Activated gamma-delta T cell (primary cell): ENCODE measurements at places on chromosomes 16 and 17.

DNA sequence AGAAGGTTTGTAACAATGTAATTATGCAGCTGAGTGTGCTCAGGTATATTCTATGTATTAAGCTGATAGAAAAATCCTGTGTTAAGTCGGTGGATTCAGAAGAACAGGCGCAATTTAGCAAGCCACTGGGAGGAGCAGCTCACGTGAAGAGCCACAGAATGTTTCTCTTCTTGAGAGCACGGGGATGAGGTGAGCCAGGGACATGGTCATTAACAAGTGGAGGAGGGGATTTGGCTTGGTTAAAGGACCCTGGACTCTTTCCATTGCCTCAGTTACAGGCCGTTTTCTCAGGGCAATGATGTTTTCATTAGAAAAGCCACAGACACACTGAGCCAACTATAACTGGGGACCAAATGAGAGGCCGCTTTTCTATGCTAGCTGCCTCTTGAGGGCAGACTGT, 178.7 kb downstream of the SNX29 start:
- no peak for DNase-seq

GRCh38 chr17:17445925-17446665, 30.7 kb upstream of the MED9 start:
- DNase-seq: no peak

- DNase-seq: no peak
Observed at GRCh38 chr17:49214676-49215360, 4.3 kb downstream of the ABI3 start.

DNA sequence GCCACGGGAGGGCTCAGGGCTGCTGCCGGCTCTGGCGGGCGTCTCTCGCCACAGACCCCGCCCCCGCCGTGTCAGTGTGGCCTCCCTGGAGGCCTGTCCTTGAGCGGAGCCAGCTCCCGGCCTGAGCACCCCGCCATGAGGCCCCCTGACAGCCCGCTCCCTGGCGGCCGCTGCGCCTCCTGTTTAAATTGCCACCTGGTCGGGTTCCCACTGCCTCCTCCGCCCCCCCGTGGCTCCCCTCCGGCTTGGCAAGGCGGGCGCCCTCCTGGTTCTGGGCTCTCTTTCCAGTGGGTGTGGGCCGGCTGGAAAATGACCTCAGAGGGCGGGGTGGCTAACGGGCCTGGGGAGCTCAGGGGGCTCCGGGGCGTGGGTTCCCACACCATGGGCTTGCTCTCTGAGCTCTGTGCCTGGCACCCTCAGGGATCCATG, 42.1 kb upstream of the SSTR5 start:
- no peak for DNase-seq

DNA sequence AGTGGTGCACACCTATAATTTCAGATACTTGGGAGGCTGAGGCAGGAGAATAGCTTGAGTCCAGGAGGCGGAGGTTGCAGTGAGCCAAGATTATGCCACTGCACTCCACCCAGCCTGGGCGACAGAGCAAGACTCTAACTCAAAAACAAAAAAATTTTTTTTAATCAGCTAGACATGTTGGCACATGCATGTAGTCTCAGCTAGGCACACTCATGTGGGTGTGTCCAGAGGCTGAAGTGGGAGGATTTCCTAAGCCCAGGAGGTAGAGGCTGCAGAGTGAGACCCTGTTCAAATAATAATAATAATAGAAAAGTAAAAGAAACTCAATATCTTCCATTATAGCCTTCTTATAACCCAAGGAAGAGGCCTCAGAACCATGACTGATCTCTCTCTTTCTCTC, 11.5 kb upstream of the ARHGAP17 start:
- DNase-seq: no peak

- no peak for DNase-seq
Observed at GRCh38 chr16:19980632-19981265, 92.9 kb downstream of the GPR139 start.

- DNase-seq: peak; percentile 23
Observed at GRCh38 chr17:64146418-64147109, 16.6 kb upstream of the ERN1 start.

DNA sequence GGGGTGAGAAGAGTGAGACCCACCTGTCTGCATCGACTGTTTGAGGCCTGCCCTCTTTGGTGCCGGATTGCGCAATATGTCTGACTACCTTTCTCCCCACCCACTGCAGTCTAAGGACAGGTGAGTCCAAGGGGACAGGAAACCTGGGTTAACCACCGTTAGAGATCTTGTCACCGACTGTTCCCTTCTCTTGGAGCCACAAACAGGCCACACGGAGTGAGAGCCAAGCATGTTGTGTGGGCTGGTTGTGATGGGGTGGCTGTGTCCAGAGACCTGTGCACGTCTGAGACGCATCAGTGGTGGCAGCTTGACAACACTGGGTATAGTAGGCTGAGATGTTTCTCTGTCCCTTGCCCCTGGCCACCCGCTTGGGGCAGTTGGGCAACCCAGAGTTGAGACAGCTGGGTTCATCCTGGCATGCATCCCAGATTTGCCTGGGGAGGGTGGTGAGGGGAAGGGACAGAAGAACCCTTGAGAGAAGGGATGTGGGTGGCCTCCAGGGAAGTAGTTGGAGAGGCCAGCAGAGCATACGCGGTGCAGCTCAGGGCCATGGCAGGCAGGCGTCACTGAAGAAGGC, 21.4 kb downstream of the MPRIP start:
- DNase-seq: no peak

GRCh38 chr17:78789663-78790181, 7.6 kb upstream of the CYTH1 start:
- no peak for DNase-seq
